ENCODE measurements at places on chromosomes 4 and X.

DNA sequence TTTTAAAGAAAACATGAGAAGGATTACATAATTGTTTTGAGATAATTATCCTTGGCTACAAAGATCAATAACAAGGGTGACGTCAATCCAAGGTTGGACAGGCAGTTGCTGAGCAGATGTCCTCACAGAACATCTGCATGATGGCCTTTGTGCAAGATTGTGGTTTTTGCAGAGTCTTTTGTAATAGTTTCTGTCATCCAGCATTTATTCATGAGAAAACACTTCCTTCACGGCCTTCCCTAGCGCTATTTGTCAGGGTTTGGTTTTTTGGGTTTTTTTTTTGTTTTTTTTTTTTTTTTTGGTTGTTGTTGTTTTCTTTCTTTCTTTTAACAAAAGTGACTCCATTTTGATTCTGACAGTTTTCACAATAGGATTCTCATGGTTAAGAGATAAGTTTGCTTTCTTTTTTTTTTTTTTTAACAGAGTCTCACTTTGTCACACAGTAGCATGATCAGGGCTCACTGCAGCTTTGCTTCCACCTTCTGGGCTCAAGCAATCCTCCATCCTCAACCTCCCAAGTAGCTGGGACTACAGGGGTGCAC lies 31.5 kb upstream of the ELF2 start:
- no peak for ATAC-seq
- H3K27me3 ChIP-seq: no peaks in the 10 kb centered on the region
- H3K27ac ChIP-seq: no peak overlapping the region
- no peaks in the 10 kb centered on the region for H3K36me3 ChIP-seq
- peaks cover 1% of the 10 kb centered on the region for H3K4me1 ChIP-seq
- H3K4me3 ChIP-seq: no peak overlapping the region

GRCh38 chr4:10456260-10456594 lies 999 bp downstream of the ZNF518B start:
- H3K4me1 ChIP-seq: peaks cover 28% of the 10 kb centered on the region
- peaks cover 6% of the 10 kb centered on the region for H3K27me3 ChIP-seq
- no peak for ATAC-seq
- H3K36me3 ChIP-seq: peaks cover 38% of the 10 kb centered on the region
- peak overlapping the region; percentile 92 for H3K27ac ChIP-seq
- peak overlapping the region; percentile 83 for H3K4me3 ChIP-seq

- no peaks in the 10 kb centered on the region for H3K27me3 ChIP-seq
- H3K4me1 ChIP-seq: peaks cover 19% of the 10 kb centered on the region
- H3K36me3 ChIP-seq: peaks cover 59% of the 10 kb centered on the region
- no peak overlapping the region for H3K4me3 ChIP-seq
- H3K27ac ChIP-seq: no peak overlapping the region
- no peak for ATAC-seq
Observed at GRCh38 chr4:139526928-139527327, 29.1 kb downstream of the SETD7 start.

- no peak overlapping the region for H3K4me3 ChIP-seq
- H3K27ac ChIP-seq: no peak overlapping the region
- H3K36me3 ChIP-seq: peaks cover 51% of the 10 kb centered on the region
- ATAC-seq: no peak
Observed at GRCh38 chrX:46647251-46647650, 73.7 kb downstream of the CHST7 start.

GRCh38 chrX:97369947-97370346 lies 486.2 kb downstream of the RPA4 start:
- no peak overlapping the region for H3K4me3 ChIP-seq
- ATAC-seq: no peak
- H3K4me1 ChIP-seq: peaks cover 6% of the 10 kb centered on the region
- H3K27me3 ChIP-seq: no peaks in the 10 kb centered on the region
- no peak overlapping the region for H3K27ac ChIP-seq
- H3K36me3 ChIP-seq: peaks cover 4% of the 10 kb centered on the region

GRCh38 chr4:38385093-38386004 lies 278.6 kb upstream of the KLF3 start:
- no peaks in the 10 kb centered on the region for H3K27me3 ChIP-seq
- no peaks in the 10 kb centered on the region for H3K36me3 ChIP-seq
- no peaks in the 10 kb centered on the region for H3K4me1 ChIP-seq
- H3K4me3 ChIP-seq: no peak overlapping the region
- no peak overlapping the region for H3K27ac ChIP-seq
- no peak for ATAC-seq

DNA sequence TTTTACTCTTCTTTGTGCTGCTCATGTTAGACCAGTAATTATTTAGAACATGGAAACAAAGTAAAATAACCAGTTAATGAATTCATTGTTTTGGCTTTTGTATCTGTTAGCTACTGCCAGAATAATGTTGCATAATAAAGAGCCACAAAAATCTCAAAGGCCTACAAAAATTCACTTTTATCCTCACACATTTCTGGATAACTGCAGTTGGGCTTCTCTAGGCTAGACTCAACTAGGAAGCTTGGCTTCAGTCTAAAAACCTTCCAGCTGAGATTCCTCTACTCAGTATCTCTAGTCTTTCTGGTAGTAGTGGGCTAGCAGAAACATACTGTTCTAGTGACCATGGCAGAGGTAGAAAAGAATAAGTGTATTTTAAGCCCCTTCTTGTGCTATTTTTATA lies 73.0 kb downstream of the FAT4 start:
- no peaks in the 10 kb centered on the region for H3K4me1 ChIP-seq
- no peaks in the 10 kb centered on the region for H3K36me3 ChIP-seq
- no peak overlapping the region for H3K27ac ChIP-seq
- no peaks in the 10 kb centered on the region for H3K27me3 ChIP-seq
- no peak for ATAC-seq

- no peaks in the 10 kb centered on the region for H3K4me1 ChIP-seq
- no peaks in the 10 kb centered on the region for H3K36me3 ChIP-seq
- no peak overlapping the region for H3K4me3 ChIP-seq
- no peak overlapping the region for H3K27ac ChIP-seq
Observed at GRCh38 chr4:76787898-76788297, 110.0 kb downstream of the SOWAHB start.

DNA sequence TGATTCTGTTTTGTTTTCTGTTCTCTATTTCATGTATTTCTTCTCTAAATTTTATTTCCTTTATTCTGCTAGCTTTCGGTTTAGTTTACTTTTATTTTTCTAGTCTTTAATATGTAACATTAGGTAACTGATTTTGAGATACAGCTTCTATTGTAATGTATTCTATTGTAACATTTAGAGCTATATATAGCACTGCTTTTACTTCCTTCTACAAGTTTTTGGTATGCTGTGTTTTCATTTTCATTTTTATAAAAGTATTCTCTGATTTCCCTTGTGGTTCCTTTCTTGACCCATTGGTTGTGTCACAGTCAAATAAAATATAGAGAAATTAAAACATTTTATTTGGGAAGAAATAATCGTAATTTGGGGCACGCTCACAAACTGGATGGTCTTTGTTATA lies 13.9 kb upstream of the CT47A1 start:
- no peaks in the 10 kb centered on the region for H3K36me3 ChIP-seq
- H3K4me1 ChIP-seq: peaks cover 14% of the 10 kb centered on the region
- ATAC-seq: no peak
- peak overlapping the region; percentile 54 for H3K27ac ChIP-seq
- H3K4me3 ChIP-seq: no peak overlapping the region

- no peaks in the 10 kb centered on the region for H3K36me3 ChIP-seq
- peaks cover 19% of the 10 kb centered on the region for H3K4me1 ChIP-seq
- no peak overlapping the region for H3K27ac ChIP-seq
- H3K27me3 ChIP-seq: peaks cover 73% of the 10 kb centered on the region
- ATAC-seq: no peak
Observed at GRCh38 chr4:4866124-4866865, 6.8 kb downstream of the MSX1 start.

GRCh38 chrX:1938190-1938589 lies 323.3 kb downstream of the ASMT start:
- no peak for ATAC-seq
- no peaks in the 10 kb centered on the region for H3K36me3 ChIP-seq
- peaks cover 11% of the 10 kb centered on the region for H3K4me1 ChIP-seq
- H3K4me3 ChIP-seq: no peak overlapping the region
